ENCODE measurements at places on chromosomes 2 and 18.

DNA sequence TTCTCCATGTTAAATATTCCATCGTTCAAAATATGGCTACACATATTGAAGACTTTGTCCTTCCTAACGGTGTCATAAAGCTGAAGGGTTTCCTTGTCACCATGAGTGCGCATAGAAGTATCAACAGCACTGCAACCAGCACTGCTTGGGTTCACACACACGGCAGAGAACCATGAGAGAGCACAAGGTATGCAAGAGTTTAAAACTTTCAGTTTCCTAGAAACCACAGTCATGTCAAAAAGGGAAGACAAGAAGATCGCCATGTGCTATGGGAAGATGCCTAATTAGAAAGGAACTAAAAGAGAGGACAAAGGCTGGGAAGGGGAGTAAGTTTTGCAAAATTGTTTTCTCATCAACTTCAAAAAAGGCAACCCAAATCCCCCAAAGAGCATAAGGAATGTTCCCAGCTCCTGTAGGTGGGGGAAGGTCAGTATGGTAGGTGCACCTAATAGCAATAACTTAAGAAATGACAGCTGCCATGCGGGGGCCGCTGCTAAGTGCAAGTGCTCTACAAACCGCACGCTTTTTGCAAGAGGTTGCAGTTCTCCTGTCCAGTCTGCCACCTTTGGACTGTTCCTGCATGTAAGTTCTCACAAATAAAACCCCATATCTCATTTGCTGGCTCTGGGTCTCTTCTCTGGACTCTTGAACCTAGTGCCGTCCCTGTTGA is 136.8 kb downstream of the TMEM163 start:
- no peak for DNase-seq

DNA sequence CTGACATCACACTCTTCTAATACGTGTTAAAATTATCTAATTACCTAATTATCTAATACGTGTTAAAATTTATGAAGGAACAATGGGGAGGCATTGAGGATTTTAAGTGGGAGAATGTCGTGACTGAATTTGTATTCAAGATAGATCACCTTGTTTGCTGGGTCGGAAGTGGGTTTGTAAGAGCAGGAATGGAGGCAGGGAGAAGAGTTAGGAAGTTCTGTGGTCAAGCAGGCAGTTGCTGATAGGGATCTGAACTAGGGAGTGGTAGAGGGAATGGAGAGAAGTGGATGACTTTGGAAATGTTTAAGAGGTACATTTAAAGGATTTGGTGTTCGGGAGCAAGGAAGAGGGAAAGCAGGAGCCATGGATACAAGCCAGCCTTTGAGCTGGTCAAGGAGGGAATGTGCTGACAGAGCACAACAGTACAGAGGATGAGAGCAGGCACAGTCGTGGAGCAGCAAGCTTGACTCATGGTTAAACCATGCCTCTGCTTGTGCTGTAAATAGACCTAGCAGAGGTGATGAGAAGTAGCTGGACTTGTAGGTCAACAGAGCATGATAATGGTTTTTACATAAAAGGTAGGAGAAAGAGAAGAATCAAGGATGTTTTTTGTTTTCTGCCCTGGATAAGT is 16.2 kb downstream of the IL18RAP start:
- DNase-seq = no peak

DNA sequence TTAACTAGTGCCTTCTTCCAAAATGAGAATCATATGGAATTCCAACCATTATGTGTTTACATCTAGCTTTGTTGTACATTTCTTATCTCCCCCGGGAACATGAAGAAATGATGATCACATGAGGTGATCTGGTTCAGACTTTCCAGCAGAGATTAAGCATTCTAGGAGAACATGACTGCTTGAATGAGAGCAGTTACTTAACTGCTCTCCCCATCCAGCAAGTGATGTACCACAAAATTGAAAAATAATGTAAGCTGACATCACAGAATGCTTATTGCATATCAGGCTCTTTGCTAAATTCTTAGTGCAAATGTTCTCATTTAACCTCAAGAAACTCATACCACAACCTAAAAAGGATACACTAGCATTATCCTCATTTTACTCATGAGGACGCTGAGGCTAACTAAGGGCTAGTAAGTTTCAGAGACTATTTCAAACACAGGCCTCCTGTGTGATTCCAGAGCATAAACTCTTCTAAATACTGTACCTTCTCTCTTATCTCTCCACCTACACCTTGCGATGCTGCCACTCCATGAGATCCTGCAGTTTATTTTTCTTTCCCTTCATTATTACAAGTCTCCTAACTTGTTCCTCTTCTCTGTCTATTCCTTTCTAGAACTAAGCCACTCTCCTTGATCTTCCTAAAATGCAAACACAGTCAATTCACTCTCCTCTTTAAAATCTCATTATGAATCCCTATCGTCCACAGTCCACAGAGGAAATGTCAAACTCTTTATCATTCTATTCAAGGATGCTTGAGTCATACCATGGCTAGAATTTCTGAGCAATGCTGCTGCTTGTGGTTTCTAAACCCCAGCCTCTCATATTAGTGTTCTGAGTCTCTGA is 1224.8 kb upstream of the ZEB2 start:
- DNase-seq = no peak

DNA sequence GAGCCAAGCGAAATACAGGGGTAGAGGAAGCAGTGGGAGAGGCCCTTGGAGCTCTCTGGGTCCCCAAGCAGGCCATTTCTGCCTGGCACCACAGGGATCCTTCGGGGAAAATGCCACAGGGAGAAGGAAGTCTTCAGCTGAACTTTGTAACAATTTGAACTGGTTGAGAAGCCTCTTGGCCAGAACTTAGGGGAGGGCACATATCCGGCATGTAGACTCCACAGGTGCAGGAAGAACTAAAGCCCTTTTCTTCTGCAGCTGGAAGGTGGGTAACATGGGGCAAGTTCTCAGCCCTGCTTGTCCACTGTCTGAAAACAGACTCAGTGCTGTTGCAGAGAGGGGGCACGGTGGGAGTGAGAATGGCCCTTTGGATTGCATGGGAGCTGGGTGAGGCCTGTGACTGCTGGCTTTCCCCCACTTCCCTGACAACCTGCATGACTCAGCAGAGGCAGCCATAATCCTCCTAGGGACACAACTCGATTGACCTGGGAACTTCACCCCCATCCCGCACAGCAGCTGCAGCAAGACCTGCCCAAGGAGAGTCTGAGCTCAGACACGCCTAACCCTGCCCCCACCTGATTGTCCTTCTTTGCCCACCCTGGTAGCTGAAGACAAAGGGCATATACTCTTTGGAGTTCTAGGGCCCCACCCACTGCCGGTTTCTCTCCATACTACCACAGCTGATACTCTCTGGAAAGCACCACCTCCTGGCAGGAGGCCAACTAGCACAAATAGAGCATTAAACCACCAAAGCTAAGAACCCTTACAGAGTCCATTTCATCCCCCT is 101.6 kb upstream of the FAM136A start:
- no peak for DNase-seq

- DNase-seq = no peak
Observed at GRCh38 chr2:49616800-49617199, 462.5 kb upstream of the FSHR start.

GRCh38 chr2:221775096-221775495 is 203.0 kb upstream of the EPHA4 start:
- no peak for DNase-seq

GRCh38 chr2:121052023-121052422 is 233.0 kb downstream of the TFCP2L1 start:
- no peak for DNase-seq

- no peak for DNase-seq
Observed at GRCh38 chr2:85719609-85720240, 25.6 kb downstream of the GNLY start.

DNA sequence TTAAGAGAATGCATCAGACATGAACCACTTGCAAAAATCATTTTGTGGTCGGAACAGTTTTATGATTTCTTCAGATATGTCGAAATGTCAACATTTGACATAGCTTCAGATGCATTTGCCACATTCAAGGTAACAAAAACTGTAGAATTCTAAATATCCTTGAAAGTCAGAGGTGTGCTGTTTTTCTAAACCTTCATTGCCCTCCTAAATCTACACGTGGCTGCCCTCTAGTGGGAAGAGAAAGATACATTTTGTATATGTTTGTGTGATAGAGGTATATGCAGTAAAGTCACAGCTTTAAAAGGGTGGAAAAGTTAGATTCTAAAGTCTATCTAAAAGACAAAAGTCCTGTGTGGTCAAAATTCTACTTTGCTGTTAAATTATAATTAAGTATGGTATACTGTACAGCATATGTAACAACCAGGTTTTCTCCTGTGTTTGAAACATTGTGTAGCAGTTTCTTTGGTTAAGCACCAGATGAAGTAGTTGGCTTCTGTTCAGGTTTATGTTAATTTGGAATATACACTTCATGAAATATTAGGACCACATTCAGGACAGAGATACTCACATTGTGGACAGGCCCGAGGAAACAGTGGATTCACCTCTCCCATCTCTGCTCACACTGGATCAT is 65.9 kb upstream of the ITM2C start:
- DNase-seq = no peak

DNA sequence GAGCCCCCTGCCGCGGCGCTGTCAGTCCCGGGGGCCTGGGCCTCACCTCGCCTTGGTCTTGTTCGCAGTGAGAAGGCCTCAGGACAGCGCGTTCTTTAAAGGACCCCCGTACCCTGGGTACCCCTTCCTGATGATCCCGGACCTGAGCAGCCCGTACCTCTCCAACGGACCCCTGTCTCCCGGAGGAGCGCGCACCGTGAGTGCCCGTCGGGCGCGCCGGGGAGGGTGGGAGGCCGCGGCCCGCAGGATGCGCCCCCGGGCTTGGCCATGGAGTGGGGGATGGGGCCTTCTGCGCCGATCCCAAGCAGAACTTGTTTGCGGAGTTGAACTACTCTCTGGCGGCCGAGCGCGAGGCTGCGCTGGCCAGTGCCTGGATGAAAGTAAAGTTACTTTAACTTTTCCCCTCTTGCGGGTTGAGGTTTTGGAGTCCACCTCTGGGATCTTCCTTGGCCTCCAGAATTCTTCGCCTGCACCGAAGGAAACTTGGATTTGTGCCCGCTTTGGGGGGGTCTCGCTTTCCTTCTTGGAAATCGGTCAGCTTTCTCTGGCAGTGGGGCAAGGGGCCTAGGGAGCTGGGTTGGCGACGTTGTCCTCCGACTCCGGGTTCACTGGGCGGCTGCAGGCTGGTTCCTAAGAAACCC is 1.2 kb downstream of the TCF7L1 start:
- DNase-seq = no peak

- no peak for DNase-seq
Observed at GRCh38 chr18:59616501-59616900, 80.7 kb downstream of the CCBE1 start.

GRCh38 chr2:227252831-227253230 is 72.2 kb upstream of the MFF start:
- no peak for DNase-seq

DNA sequence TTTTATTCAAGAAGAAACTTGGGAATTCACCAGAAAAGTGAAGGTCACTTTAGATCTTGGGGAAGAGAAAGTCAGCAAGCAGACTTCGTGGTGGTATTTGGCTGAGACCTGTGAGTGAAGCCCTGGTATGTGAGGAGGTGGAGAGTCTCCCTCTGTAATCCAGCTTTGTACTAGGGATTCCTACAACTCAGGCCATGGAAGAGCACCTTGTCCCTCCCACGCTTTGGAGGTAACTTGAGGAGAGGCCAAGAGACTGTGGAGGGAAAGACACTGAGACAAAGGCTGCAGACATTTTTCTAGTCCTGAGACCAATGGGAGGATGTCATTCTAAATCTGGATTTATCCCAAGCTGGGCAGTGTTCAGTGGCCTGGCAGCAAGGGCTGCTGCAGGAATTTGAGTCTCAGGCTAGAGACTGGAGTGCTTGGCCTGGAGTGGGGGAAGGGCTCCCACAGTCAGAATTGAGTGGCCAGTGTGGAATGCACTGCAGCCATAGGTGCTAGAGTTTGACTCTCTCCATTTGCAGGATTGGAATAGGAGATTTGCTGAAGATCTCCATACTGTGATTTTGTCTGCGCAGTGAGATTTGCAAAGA is 219.0 kb downstream of the ACTR3 start:
- DNase-seq = no peak
